ENCODE measurements at places on chromosomes 3 and 15.

DNA sequence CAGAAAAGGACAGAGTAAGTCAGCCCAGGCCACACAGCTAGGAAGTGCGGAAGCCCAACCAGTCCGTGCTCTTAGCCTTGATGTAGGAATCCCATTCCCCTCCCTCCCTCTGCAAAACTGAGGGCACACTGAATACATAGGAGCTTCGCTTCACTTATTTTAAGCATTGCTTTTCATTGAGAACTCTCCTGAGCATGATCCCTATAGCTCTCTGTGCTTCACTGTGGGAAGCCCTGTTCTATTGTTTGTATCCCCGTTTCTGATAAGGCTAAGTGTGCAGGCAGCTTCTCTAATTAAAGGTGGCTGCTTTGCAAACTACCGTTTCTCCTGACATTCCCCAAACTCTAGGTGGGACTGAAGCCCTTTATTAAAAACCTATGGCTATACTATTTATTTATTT is 29.9 kb downstream of the IL5RA start:
- no peak for DNase-seq

DNA sequence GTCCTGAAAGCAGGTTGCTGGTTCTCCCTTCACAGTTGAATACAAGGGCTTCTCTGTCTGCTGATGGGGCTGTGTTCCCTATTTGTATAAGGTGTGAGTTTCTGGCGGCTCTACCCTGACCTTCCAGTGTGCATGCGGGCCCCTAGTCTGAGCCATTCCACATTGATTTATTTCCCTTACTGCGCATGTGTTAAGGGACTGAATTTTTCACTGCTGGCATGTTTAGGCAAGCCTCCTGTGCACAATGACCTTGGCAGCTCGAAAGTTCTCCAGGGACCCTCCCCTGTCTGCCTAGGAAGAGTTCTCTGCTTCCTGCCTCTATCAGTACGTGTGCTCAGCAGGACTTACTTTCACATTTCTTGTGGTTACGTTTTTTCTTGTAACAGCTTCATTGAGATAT is 11.4 kb downstream of the TRAK1 start:
- DNase-seq: no peak

- DNase-seq: no peak
These were observed 20.8 kb upstream of the CFAP161 start for GRCh38 chr15:81113204-81113657.

DNA sequence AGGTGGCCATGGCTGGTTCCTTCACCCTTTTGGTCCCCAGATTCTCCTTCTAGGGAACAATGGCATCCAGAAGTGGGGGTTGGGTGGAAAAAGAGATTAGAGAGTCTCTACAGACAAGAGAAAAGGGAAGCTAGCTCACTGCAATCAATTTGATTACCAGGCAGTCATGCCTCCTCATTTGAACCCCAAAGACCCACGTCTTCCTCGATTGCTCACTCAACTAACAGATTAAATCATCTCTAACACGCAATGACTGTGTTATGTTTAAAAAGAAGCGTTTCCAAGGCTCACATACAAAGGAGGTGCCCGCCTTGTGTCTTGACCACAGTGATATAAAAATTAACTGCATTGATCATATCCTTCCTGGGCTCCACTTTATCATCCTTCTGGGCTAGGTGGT is 57.6 kb downstream of the BHLHE40 start:
- no peak for DNase-seq

- DNase-seq: no peak
These were observed 14.3 kb upstream of the P2RY12 start for GRCh38 chr3:151398895-151399294.

DNA sequence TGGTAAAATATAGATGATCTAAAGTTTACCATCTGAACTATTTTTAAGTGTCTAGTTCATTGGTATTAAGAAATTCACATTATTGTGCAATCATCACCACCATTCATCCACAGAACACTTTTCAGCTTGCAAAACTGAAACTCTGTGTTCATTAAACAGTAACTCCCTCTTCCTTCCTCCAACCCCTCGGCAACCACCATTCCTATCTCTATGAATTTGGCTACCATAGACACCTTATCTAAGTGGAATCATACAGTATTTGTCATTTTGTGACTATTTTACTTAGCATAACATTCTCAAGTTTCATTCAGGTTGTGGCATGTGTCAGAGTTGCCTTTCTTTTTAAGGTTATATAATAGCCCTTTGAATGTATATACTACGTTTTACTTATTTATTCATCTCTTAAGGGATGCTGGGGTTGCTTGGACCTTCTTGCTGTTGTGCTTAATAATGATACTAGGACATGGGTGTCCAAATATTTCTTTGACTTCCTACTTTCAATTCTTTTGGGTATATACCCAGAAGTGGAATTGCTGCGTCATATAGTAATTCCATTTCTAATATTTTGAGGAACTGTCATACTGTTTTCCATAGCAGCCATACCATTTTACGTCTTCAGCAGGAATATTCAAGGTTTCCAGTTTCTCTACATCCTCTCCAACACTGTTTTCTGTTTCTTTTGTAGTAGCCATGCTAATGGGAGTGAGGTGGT is 20.9 kb downstream of the KAT2B start:
- no peak for DNase-seq

DNA sequence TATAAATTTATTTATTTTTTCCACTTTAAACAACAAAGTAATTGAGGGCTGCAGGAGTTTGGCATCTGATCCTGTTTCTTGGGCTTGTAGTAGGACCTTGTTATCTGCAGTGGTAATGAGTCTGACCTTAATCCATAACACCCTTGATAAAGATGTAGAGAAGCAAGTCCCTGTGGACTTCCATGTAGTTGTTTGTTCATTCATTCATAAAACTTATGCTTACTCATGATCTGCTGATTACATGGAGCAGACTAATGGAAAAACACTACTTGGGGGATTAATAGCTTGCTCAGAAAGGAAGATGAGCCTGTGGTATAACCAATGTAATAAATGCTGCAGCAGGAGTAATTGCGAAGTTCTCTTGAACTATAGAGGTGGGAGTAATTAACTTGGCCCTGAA is 271.5 kb upstream of the TBL1XR1 start:
- DNase-seq: no peak

Data from right kidney (tissue), 9 donors.